ENCODE measurements at places on chromosomes 13 and 19.

DNA sequence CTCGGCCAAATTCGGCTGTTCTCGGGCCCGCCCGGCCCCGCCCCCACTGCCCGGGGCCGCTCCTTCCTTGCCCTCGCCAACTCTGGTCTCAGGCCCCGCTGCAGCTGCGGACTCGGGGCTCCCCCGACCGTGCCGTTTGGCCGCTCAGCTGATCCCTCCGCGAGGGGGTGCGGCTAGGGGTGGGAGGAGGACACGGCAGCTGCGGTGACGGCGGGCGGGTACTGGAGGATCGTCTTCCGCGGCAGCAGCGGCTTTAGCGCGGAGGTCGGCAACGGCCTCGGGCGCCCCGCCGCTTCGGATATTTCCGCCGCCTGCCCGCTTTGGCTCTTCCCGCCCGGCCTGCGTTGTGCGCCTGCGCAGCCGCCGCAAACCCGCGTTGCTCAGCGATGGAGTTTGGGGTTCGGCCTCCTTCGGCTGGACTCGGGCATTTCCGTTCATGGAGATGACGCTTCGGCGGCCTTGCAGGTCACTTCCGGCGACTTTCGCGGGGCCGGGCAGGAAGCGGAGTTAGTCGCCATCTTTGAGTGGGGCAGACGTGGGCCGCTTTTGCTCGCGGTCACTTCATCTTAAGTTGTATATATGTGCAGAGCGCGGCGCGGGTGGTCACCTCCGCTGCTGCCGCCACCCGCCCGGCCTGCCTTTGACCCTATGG lies 338 bp upstream of the UBE2M start:
- DNase-seq, result peak; percentile 100

DNA sequence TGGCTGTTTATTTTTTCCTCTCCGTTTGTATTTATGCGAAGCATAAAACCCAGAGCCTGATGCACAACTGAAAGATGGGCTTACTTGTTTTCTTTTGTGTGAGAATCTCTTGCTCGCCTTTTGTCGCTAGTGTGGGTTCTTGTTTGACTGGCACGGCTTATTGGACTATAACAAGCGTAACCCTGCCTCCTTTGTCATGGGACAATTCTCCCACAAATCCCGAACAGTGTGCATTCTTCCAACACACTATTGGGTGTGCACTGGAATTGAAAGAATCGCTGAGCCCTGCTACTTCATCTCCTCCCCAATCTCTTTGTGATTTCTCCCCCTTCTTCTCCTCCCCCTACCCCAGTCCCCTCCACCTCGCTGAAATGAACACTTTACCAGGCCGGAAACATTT lies 110.8 kb downstream of the ZIC5 start:
- DNase-seq, result no peak

DNA sequence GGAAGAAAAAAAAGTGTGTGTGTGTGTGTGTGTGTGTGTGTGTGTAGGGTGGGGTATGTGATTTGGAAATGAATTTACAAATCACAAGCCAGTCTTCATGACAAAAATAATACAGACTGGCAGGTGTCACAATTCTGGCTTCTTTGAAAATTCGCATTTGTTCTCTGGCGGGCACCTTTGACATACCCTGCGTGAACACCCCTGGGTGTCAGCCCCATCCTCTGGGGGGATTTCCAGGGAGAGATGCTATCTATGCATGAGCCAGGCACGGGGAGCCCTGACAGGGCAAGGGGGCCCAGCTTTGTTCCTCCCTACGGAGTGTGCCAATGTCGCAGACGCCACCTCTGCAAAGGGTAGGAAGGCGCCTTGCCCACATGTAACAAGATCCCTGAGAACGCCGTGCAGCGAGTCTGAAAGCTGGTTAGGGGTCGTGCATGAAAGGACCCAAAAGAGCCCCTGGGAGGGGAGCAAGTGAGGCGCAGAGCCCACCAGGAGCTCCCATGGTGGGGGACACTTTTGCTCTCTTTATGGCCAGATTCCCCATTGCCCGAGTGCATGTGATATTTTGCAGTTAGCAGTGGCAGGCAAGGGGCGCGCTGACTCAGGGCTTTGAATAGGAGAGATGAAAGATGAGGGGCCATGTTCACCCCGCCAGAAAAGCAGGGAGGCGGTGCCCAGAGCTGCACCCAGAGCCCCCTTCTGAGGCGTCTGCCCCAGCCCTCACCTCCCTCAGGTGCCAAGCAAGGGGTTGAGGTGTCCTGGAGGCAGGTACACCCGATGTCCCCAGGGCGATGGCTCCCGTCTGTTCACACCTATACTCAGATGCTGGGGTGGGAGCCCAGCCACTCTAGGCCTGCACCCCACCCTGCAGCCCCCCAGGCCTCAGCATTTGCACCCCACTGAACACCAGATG lies 45.3 kb downstream of the KLF2 start:
- peak; percentile 58 for DNase-seq

DNA sequence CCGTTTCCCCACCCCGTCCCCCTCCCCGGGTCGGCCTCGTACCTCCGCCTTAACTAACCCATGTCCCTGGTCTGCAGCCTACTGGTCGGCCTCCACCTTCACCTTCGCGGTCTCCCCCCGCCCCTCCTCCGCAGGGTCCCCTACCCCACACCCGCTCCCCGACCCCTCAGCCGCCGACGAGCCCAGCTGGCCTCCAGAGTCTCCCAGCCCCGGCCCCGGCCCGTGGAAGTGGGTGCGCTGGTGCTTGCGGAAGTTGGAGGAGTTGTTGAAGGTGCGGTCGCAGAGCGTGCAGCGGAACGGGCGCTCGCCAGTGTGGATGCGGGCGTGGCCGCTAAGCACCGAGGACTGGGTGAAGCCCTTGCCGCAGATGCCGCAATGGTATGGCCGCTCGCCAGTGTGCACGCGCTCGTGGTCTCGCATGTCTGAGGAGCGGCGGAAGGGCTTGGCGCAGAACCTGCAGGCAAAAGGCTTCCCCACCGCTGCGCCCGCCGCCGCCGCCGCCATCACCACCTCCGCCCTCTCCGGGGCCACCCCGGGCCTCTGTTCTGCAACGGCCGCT lies 2.6 kb downstream of the ZNF784 start:
- DNase-seq, result no peak

DNA sequence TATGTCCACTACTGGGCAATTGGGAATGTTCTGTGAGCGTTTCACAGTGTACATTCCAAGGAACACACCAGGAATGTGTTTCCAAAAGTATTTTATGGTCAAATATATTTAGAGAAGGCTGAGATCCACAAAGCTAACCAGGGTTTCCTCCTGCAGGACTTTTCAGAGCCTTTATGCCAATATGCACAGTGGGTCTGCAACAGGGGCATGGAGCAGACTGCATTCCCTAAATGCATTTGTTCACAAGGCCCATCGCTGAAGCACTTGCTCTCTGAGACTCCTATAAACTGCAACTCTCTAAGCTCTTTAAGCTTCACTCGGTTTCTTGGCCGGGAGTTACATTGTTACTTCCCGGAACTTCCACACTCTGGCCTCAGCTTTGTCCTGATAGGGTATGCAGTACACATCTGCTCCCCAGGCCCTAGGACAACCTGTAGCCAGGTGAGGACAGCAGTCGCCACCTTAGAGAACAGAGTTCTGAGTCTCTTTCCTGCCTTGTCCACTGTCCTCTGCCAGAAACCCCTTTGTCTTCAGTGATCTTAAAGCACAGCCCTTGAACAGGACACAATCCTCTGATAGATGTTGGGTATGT lies 33.5 kb downstream of the FBN3 start:
- no peak for DNase-seq

GRCh38 chr13:29857085-29857484 lies 6.7 kb upstream of the UBL3 start:
- DNase-seq, result no peak

DNA sequence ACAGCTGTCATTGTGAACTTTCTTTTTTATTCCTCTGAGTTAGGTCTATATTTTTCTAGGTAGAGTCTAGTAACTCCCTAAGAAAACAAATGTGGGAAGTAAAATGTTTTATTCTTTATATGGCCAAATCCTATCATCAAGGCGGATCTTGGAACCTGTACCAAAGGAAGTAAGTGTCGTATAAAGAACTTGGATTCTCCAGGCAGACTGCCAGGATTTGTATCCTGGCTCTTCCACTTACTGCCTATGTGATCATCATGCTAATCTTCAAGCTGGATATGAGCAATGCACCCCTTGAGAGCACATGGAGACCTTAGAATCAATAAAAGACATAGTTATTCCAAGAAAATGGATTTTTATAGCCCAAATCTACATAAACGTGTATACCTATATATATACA lies 286.5 kb downstream of the PCDH17 start:
- DNase-seq, result no peak

- DNase-seq, result no peak
These were observed 9.0 kb upstream of the SBK3 start for GRCh38 chr19:55554302-55554701.

DNA sequence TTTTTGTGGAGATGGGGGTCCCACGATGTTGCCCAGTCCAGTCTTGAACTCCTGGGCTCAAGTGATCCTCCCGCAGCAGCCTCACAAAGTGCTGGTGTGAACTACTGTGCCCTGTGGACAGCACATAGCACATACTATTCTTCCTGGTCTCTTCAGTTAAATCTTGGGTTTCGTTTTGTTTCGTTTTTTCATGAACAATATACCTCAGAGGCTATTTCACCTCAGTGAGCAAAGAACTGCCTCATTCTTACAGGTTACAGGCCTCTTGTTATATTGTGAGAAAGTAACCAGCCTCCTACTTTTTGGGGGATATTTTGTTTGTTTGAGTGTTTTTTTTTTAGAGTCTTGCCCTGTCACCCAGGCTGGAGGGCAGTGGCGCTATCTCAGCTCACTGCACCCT lies 1.3 kb upstream of the C3 start:
- no peak for DNase-seq

DNA sequence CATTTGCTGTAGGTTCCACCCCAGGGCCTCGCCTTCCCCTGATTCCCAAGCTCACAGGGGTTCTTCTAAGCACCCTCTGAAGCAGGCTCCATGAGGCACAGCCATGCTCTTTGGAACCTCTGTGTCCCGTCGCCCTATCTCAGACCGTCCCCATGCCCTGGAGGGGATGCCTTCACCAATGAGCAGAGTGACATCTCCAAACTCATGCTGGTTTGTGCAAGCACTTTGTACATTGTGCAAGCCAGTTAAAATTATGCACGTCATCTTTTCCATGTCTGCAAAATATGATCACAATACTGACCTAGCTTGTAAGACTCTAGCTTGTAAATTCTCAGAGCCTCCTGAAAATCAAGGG lies 46.5 kb upstream of the RAP2A start:
- no peak for DNase-seq

DNA sequence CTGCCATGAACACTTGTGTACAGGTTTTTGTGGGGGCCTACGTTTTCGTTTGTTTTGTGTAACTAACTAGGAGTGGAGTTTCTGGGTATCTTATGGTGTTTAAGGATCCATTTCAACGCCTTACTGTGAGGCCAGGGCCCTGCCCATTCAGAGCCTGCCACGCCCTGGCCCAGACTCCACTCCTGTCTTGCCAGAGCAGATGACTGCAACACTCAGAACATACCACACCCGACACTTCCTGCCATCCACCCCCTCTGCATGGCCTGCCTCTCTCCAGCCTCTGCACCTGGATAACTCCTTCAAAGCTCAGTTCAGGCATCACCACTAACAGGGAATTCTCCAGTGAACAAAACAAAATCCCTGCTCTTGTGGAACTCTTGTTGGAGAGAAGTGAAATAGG lies 43.2 kb downstream of the RGCC start:
- DNase-seq, result peak; percentile 69

GRCh38 chr13:53152057-53152421 lies 123.4 kb downstream of the OLFM4 start:
- no peak for DNase-seq

GRCh38 chr13:23440821-23441618 lies 7.5 kb upstream of the SACS start:
- no peak for DNase-seq

DNA sequence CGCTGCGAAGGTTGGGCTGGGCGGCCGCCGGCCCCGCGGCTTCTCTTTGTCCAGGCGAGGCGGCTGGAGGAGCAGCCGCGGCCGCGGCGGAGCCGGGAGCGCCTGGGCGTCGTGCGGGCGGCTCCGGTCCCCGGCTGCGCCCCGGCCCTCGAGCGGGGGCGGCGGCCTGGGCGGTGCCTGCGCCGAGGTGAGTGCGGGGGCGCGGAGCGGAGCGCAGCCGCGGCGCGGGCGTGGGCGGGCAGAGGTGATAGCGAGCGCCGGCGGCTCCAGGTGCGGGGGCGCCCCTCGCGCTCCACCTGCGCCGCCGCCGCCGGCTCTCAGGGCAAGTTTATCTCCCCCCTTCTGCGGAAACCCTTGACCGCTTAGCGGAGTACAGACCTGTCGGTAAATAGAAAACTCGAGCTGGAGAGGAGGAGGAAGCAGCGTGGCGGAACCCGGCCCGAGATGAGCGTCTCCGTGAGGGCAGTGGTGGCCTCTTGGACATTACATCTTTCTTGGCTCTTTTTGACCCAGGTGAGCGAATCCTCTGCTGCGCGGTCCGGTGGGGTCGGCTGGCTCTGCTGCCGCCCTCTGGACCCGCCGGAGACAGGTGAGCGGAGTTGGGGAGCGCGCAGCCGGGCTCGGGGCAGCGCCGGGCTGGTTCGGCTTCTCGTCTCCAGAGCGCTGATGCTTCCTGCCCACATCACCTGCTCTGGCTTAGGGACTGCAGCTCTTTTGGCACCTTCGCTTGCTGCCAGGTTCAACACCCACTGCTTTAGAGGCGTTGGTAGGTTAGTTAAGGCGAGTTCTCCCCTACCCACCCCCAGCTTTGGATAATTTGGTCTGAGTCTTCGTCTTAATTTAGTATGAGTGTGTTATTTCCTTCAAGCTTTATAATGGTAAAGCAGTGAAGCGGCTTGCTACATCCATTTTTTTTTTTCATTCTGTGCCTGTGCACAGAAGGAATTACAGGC lies at the start of gene MTUS2:
Gene MTUS2, plus strand, starts transcription at position 241 of the 953 bp plus-strand sequence.
- peak; percentile 28 for DNase-seq

DNA sequence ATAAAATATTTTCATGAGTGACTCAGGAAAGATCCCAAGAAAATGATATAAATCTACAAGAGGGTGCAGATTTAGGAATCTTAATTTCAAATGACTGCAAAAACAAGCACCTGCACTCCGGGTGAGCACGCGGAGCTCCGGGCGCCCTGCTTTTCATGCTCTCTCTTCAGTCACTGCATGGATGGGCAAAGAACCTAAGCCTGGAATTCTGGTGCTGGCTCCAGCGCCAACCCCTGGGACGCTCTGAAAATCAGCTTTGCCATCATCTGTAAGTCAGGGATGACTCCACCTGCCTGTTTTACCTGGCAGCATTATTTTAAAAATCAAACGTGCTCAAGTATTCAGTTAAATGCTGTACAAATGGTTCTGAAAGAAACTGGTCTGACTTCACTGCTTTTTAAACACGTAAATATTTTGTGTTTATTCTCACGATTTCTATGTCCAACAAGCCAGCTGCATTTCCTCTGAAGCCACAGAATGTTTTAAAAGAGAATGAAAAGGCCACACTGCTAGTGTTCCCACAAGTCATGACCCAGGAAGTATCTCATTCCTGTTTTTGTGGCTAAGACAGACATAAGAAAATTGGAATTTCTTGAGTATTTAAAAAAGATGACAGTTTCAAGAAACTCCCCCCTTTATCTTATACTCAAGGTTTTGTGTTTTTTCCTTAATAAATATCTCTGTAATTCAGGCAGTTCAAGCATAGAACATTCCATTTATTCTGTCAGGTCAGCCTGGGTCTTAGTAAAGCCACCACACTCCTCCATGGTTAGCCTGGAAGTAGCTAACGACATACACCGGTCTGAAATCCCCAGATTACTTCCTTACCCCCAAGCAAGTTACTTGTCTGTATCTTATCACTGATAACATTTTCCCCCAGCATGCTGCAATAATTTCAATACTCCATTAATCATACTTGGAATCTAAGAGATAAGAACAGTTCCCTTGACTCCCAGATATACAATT lies 81.1 kb downstream of the COL4A1 start:
- DNase-seq, result no peak

- no peak for DNase-seq
These were observed 1314.5 kb upstream of the MIR17HG start for GRCh38 chr13:90032841-90033493.

GRCh38 chr13:21517576-21517975 lies 58.5 kb upstream of the ZDHHC20 start:
- no peak for DNase-seq
